ENCODE measurements at places on chromosomes 12 and 14.

DNA sequence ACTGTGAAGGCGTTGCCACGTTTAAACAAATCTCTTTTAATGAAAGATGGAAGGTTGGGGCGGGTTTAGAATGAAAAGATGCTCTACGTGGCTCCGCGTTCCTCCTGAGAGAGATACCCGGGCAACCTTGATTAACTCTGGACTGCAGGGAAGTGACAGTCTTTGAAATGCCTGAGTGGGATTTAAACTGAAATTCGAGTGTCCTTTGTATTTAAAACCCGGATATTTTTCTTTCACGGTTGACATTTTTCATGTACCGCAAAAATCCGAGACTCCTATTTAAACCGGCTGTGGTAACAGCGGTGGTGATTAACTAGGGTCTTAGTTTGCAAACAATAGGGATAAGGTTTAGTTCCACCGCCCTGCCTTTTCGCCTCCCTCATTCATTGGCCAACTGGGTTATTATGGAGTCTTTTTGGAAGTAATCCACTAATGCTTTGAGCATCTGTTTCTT, 707 bp downstream of the G2E3 start:
- no peak for DNase-seq

DNA sequence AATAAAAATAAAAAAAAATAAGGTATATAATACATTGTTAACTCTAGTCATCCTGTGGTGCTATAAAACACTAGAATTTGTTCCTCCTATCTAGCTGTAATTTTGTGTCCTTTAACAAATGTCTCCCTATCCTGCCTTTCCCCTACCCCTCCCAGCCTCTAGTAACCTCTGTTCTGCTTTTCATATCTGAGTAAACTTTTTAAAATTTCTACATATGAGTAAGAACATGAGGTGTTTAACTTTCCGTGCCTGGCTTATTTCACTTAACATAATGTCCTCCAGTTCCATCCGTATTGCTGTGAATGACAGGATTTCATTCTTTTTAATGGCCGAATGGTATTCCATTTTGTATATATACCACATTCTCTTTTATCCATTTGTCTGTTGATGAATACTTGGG, 71.3 kb upstream of the GNG2 start:
- DNase-seq, result no peak

GRCh38 chr12:106113824-106114446, 24.8 kb downstream of the NUAK1 start:
- no peak for DNase-seq

DNA sequence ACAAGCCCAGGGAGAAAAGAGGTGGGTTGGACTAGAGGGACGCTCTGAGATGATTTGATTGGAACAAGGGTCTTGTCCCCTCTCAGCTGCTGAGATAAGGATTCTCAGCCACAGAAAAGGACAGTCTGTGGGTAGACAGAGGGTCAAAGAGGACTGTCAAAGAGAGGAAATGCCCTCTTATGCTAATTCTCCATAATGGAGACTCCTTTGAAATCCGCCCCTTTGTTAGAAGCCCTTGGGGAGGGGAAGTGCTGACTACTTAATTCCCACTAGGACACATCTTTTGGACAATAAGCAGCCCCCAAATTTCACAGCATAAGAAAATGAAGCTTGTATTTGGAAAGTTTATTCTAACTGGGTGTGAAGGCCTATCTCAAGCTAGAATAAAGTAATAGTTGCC, 176.6 kb downstream of the KTN1 start:
- DNase-seq, result no peak

- no peak for DNase-seq
These were observed 5.4 kb downstream of the SRSF5 start for GRCh38 chr14:69772082-69773017.

GRCh38 chr14:56198438-56198837, 80.2 kb downstream of the PELI2 start:
- DNase-seq, result no peak

DNA sequence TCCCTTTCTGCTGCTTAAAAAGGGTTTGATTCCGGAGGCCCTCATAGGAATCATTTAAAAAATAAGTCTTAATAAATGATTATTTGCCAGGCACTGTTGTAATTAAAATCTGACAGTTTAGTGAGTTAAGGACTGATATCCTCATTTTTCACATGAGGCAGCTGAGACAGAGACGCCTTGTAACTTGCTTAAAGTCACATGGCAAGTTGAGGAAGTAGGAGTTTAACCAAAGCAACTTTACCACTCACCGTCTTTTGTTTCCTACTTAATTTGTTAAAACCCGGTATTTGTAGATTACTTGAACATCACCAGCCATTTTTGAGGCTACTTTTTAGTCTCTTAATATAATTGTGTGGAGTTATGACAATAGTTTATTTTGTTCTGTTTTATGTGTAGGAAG, 2.4 kb downstream of the TIGAR start:
- DNase-seq, result no peak

- DNase-seq, result no peak
These were observed 176.7 kb upstream of the BCL2L14 start for GRCh38 chr12:11893998-11894397.

DNA sequence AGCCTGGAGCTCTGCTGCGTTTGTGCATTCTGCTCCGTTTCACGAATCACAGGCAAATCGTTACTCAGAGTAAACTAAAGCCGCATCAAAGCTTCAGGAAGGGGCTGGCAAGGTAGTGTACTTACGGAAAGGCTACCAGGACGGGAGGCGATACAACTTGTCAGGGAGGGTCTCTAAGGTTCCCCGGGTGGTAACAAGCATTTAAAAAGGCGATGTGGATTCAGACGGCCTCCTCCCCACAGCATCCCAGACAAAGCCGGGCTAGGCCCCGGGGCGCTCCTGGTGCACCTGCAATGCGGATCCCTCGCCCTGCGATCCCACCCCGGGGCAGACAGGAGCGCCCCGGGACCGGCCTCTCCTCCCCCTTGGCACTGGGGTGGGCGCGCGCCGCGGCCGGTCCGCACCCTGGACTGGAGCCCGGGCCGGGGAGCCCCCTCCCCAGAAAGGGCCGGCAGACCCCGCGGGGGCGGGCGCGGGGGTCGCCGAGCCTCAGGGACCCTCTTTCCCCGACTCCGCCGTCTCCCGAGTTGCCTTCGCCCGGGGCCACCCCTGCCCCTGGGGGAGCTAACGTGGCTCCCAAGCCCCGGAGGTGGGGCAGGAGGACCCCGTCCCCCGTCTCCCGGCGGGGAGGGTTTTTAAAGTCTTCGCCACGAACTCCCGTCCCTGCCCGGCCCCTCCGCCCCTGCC, 718 bp downstream of the CCDC92 start:
- no peak for DNase-seq

DNA sequence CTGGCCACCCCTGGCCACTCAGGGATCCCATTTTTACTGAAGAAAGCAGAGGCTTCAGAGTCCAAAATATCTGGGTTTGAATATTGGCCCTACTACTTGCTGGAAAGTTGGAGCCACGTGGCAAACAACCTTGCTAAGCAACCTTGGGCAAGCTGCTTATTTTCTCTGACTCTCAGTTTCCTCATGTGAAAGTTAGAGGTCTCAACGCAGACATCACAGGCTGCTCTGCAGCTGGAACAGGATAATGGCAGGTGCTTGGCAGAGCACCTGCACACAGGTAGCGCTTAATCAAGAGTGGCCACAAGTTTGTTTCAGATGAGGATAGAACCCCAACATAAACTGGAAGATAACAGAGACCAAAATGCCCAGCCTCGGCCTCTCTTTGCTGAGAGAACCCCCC, 28.1 kb upstream of the CCND2 start:
- DNase-seq, result no peak

GRCh38 chr12:21800011-21800410, 25.5 kb upstream of the KCNJ8 start:
- DNase-seq, result no peak

- no peak for DNase-seq
These were observed 67.9 kb upstream of the USP15 start for GRCh38 chr12:62192180-62192902.

DNA sequence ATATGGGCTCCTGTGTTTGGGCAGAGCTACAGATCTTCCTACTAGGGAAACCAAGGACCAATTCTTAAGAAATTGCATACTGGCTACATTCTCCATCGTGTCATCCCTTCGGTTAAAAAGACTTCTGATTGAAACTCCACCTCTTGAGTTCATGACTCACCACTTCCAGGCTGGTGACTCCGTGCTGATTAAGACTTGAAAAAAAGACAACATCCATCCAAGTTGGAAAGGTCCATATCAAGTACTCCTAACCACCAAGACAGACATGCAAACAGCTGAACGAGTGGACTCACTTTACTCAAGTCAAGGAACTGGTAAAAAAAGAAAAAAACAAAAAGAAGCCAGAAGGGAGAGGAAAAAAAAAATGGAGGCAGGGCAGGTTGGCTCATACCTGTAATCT, 63.4 kb downstream of the APOBEC1 start:
- DNase-seq, result no peak

GRCh38 chr12:53696285-53696654, 20.4 kb upstream of the ATP5MC2 start:
- no peak for DNase-seq

- DNase-seq, result no peak
These were observed 147.9 kb upstream of the MYL2 start for GRCh38 chr12:111068290-111068689.

- no peak for DNase-seq
These were observed 9.2 kb downstream of the GLIPR1 start for GRCh38 chr12:75489613-75490210.

DNA sequence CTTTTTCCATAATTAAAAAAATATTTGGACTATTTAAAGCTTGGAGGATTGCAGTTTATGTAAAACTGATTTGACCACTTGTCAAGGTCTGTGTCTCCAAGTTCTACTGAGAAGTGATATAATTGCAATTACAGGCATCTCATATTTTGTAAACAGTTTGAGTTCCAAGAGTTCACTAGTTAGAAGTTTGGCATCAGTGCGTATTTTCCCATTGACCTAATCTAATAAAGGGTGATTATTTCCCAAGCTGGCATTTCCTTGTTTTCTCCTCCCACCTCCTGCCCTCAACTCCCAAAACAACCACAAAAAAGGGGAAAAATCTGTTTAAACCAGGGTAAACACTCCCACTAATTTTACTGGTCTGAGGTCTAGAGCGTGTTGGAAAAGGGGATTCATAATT, 3.0 kb upstream of the MYF6 start:
- no peak for DNase-seq

DNA sequence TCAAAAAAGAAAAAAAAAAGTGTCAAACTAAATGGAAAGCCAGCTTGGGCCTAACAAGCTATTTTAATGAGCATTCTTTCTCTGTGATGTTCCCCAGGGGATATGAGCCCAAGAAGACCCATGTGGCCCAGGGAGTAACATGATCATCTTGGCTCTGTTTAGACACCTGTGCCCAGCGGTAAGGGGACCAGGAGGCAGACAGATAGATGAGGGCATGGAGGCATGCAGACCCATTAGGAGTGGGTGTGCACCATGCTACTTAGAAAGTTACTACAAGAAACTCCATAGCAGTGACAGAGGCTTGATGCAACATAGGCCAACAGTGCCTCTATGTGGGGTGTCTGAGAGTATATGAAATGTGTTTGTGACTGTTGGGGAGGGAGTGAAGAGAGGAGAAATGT, 3.1 kb upstream of the CREBL2 start:
- no peak for DNase-seq

DNA sequence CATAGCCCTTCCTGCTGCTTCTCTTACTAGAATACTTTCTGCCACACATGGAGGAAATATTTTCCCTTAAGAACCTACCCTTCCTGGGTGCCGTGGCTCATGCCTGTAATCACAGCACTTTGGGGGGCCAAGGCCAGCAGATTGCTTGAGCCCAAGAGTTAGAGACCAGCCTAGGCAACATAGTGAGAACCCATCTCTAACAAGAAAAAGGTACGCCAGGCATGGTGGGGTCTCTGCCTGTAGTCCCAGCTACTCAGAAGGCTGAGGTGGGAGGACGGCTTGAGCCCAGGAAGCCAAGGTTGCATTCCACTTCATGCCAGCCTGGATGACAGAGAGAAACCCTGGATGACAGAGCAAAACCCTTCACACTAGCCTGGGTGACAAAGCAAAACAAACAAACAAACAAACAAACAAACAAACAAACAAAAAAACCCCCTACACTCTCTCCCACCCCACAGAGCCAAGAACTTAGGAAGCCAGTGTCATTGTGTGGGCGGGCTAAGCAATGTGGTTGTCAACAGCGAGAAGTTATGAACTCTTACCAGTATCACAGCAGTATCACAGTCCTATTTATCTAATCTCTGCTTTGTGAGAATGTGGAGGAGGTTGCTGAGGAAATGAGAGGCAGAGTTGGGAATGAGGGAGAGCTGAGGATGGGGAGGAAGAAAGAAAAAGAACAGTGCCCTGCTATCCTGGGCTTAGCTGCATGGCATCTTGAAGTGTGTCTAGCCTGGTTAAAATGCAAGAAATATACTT, 53.8 kb upstream of the CLEC14A start:
- DNase-seq, result no peak

DNA sequence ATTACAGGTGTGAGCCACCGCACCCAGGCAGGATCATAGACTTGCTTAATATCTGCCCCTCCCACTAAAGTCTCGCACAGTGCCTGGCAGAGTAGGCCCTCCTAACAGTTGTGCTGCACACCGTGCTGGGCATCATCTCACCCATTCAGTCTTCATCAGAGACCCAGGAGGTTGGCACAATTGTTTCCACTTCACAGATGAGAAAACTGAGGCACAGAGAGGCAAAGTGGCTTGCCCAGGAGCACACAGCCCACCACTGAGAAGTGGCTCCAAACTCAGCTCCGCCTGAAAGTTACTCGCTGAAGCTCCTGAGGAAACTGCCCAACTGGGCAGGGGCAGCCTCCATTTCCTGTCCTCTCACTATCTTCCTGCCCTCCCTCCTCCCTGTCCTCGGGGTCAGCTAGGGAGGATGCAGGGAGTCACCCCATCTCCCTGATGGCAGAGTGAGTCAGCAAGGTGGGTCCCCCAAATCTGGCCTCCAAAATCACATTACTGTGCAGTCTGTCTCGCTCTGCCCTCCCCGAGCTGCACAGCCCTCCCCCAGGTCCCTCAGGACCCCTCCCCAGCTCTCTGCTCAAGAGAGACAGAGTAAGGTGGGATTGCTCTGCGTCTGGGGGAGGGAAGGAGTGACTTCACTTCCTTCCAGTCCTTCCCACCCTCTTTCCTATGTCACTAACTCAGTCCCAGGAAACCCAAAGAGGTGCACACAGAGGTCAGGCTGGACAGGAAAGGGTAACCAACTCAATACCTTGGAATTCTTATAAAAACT, 5.7 kb downstream of the SLC8B1 start:
- no peak for DNase-seq

DNA sequence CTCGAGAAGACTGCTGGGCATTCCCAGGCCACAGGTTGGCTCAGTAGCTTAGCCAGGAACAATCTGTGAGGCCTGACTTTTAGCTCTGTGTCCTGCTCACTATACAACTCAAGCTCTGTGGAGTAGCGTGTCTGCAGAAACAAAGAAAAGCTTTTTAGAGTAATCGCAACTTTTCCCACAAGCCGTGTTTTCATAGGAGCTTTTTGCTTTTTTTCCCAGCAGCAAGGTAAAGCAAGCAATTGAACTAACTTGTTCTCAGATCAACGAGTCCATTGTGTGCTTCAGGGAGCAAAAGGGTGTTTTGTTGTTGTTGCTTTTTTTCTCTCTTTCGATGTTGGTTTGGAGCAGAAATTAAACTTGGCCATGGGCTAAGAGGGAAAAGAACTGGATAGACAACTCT, 97.3 kb upstream of the BCL2L14 start:
- no peak for DNase-seq
